ENCODE measurements at places on chromosomes 1 and 21. TPM values are rescaled to one million over a fixed set of nuclear protein-coding genes. Genes with fewer than 3 reads are reported as not detected.

The PRELP gene
- total RNA-seq, result 0.13 TPM

The NUAK2 gene
- total RNA-seq, result 2.4 TPM

The SYCP1 gene
- total RNA-seq, result not detected

The MYBPH gene
- not detected for total RNA-seq

The CHAF1B gene
- total RNA-seq, result 5.7 TPM

The INSRR gene
- not detected for total RNA-seq

The ADAMTS4 gene
- total RNA-seq, result not detected

The CCDC17 gene
- 1.3 TPM for total RNA-seq

The LCE1F gene
- total RNA-seq, result not detected

The PDZK1 gene
- total RNA-seq, result 7.9 TPM

The FCGR1A gene
- not detected for total RNA-seq

The SPRR1A gene
- not detected for total RNA-seq

The ZNF684 gene
- total RNA-seq, result 1.2 TPM

GRCh38 chr1:22342734-22343191, 108.9 kb upstream of the ZBTB40 start:
- DNase-seq, result no peak

DNA sequence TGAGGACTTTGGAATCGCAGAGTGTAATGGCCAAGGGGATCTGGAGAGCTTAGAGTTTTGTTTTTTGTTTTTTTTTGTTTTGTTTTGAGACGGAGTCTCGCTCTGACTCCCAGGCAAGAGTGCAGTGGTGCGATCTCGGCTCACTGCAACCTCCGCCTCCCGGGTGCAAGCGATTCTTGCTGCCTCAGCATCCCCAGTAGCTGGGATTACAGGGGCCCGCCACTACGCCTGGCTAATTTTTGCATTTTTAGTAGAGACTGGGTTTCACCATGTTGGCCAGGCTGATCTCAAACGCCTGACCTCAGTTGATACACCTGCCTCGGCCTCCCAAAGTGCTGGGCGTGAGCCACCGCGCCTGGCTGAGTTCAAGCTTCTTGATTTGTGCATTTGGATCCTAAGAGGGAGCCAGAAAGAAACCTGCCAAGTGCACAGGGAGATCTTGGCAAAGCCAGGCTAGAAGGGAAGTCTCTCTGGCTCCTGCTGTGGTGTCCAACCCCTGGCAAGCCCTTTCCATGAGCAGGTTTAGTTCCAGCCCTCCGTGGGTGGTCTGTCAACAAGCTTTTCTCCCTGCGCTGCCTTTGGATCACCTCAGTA, 852 bp downstream of the FAAH start:
- no peak for DNase-seq

DNA sequence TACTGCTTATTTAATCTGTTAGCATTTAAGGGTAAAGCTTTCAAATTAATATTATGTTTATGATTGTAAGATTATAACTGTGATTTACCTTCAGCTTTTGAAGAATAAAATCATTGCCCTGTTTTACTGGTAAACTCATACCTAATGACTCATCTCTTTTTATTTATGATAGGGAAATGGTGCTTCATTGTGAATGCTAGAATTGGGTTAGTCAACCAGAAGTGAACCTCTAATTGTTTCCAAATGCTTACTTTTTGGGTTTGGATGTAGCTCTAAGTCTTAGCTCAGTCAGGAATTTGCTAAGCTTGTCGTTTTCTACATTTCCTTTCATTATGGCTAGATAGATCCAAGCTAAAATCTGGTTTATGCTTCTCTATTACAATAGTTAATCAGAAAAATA, 59.4 kb downstream of the SLC30A7 start:
- no peak for DNase-seq

DNA sequence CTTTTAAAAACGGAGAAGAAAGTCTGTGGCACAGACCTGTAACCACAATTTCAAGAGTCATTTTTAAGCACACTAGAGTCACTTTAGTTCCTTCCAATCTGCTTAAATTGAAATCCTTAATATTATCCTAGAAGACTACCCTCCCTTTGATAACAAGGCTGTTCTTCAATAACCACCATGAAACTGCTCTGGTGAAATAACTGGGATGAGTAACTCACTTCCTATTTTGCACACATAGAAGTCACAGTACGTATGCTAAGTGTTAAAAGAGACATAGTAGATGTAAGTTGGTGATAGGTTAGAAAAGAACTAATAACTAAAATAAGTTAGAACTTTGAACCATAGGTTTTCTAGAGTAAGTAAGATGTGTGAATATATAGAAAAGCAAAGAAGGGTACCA, 107.8 kb downstream of the NME7 start:
- no peak for DNase-seq

DNA sequence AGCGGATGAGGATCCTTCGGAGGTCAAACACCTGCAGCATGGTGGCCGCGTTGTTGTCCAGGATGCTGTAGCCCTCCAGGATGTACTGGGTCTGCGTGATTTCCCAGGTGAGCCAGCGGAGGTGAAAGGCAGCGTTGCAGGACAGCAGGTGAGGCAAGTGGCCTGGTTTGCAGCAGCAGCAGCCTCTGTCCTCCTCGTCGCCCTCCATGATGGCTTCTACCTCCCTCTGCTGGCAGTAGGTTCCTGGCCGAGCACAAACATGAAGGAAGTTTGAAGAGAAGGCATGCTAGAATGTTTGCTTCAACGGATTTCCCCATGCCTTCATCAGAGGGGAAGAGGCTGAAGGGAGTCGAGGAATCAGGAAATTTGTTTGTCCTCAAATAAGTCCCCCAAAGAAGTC, 74.7 kb downstream of the NTPCR start:
- DNase-seq, result peak; percentile 75

- DNase-seq, result no peak
These were observed 75.6 kb upstream of the ADAM30 start for GRCh38 chr1:119971710-119972570.

GRCh38 chr1:154386643-154387352, 18.3 kb upstream of the IL6R start:
- DNase-seq, result no peak

DNA sequence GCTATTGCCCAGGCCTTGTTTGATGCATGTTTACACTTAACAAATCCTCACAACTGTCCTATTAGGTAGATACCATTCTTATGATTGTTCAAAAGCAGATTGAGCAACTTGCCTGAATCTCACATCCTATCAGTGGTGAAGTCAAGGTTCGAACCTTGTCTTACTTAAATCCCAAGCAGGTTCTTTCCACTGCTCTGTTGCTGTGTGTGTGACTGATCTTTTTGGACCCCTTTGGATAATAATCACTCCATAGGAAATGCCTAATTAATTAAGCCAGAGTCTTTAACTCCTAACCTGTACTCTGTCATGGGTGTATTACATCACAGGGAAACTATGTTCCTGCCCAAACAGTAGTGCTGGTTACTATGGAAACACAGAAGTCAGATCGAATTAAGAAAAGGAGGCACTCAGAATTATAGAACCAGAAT, 84.2 kb downstream of the SPATA46 start:
- DNase-seq, result no peak

DNA sequence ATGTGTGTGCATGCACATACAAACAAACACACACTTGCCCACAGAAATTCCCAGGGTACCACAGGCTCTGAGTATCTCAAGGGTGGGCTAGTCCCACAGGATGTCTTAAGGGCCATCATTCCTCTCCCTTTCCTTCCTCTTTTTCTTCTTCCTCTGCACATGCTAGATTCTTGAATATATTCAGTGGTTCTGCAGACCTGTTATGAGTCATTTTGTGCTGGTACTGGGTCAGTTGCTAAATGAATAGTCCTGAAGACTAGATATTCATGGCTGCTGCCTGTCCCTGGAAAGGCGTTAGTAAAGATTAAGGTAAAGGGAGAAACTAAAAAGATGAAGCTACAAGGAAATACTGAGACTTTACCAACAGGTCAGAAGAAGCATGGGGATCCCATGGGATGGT, 256.7 kb upstream of the KIAA0040 start:
- DNase-seq, result no peak

- DNase-seq, result no peak
These were observed 149.5 kb upstream of the VAMP3 start for GRCh38 chr1:7621334-7622219.

- DNase-seq, result no peak
These were observed 54.6 kb upstream of the SYT14 start for GRCh38 chr1:209883341-209883971.

DNA sequence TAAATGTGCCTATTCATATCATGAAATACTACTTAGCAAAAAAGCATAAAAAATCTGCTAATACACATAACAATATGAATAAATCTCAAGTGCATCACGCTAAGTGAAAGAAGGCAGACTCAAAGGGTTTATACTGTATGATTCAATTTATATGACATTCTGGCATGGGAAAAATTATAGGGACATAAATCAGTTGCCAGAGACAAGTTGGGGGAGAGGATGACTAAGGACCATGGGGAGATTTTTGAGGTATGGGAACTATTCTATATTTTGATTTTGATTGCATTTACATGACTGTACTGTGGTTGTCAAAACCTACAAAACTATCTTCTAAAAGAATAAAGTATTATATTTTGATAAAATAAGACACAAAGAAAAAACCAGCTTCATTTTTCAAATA, 650.3 kb upstream of the NR5A2 start:
- DNase-seq, result no peak

GRCh38 chr1:27544834-27545233, 54.9 kb upstream of the WASF2 start:
- no peak for DNase-seq

DNA sequence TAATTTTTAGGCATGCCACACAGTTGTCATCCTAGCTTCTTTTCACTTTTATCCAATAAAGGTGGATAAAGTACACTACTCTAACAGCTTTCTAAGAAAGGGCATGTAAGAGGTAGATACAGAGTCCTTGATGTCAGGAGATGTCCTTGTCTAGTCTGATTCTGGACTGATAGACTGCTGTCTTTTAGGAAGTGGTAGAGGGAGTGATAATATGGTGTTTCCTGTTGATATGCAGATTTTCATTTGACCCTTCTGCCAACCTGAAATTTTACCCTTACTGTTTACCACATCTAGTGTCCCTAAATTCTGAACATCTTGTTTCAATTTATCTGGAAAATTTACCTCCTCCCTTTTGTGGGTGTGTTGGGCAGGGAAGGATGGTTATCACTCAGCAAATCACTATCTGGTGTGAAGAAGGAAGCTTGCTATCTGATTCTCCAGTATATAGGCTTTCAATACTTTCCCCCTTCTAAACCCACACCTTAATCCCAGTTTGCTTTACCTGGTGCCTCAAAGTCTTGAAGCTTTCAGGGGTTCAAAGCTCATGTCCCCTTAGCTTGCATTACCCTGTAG, 354.9 kb upstream of the SNX7 start:
- DNase-seq, result no peak

- DNase-seq, result no peak
These were observed 41.8 kb downstream of the SELENOF start for GRCh38 chr1:86872086-86872485.

GRCh38 chr1:227299241-227299627, 19.1 kb downstream of the CDC42BPA start:
- no peak for DNase-seq

DNA sequence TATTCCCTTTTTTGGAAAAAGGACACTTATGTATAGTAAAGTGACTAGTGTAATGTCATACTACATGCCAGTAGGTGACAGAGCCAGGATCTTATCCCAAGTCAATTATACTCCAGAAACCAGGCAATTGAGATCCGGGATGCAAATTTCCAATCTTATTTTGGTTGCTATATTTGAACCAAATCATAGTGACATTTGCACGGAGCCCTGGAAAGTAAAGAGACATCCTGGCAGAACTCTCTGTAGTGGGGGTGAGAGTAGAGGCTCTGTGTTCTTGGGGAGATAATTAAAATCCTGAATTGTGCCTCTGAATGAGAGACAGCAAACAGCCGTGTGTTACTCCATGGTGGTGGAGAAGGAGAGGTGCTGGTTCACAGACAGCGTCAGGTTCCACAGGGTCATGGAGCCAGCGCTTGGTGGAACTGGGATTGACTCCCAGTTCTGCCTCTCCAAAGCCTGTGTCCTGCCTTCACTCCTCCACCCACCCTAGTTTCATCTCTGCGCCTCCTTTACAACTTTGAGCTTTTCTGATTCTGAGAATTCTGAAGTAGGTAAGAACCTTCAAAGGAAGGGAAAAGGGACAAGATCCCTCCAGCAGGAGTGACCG, 432.3 kb downstream of the PTPRU start:
- no peak for DNase-seq

GRCh38 chr1:218412171-218412570, 67.0 kb downstream of the TGFB2 start:
- no peak for DNase-seq

GRCh38 chr1:37926038-37926924, 20.6 kb downstream of the INPP5B start:
- no peak for DNase-seq

GRCh38 chr1:114152508-114153260, 985 bp downstream of the SYT6 start:
- DNase-seq, result no peak

DNA sequence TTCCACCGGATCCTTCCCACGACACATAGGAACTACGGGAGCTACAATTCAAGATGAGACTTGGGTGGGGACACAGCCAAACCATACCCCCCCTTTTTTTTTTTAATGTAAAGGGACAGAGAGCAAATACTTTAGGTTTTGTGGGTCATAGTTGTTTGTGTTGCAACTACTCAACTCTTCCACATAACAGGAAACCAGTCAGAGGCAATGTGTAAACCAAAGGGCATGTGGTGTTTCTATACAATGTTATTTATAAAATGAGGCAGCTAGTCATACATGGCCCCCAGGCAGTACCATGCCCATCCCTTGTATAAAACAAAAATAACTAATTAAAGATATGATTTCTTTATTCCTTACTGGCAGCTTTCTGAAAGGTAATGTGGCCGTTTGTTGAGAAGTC, 845.4 kb upstream of the ADAMTS5 start:
- DNase-seq, result no peak

DNA sequence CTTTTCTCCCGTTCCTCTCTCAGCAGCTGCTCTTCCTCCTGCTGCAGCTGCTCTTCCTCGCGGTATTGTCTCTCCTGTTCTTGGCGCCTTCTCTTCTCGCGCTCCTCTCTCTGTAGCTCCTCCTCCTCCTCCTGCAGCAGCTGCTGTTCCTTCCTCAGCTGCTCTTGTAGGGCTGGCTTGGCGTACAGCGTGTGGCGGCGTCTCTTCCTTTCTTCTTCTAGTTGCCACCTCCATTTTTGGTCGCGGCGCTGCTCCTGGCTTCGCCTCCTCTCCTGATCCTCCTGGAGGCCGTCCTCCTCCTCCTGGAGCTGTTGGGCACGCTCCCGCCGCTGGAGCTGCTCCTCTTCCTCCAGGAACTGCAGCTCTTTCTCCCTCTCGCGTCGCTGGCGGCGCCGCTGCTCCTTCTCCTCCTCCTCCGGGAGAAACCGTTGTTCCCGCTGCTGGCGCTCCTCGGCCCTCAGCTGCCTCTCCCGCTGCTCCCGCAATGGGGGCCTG, 4.8 kb downstream of the TCHH start:
- DNase-seq, result no peak

GRCh38 chr21:26351661-26352060, 181.1 kb upstream of the APP start:
- DNase-seq, result no peak

- DNase-seq, result no peak
These were observed 38.7 kb upstream of the EFHD2 start for GRCh38 chr1:15370781-15371520.

GRCh38 chr1:216448011-216448510, 24.8 kb upstream of the USH2A start:
- no peak for DNase-seq
